Pancreas (tissue), 10 donors: ENCODE measurements at places on chromosomes 5 and 9. TPM values are rescaled to one million over a fixed set of nuclear protein-coding genes. Genes with fewer than 3 reads are reported as not detected.

Gene TMEM232
- total RNA-seq: 3.5 TPM

Gene LHX6
- total RNA-seq: 0.86 TPM

Gene SLC45A2
- total RNA-seq: not detected

Gene NIPAL4
- total RNA-seq: not detected

Gene PCDHGB4
- total RNA-seq: 3.1 TPM

Gene MSX2
- 0.28 TPM for total RNA-seq

Gene CENPP
- total RNA-seq: 1.0 TPM

Gene GPRIN1
- total RNA-seq: 0.41 TPM

Gene HDHD3
- 18.8 TPM for total RNA-seq

Gene CEP120
- total RNA-seq: 10.9 TPM

Gene IFNA2
- total RNA-seq: not detected

Gene ANKRD20A1
- total RNA-seq: 4.4 TPM

Gene STING1
- 3.1 TPM for total RNA-seq

Gene FEM1C
- total RNA-seq: 7.7 TPM

Gene CYFIP2
- total RNA-seq: 10.1 TPM

Gene OTP
- total RNA-seq: not detected
